AML-193 (cell line): ENCODE measurements at places on chromosomes 7 and 10.

DNA sequence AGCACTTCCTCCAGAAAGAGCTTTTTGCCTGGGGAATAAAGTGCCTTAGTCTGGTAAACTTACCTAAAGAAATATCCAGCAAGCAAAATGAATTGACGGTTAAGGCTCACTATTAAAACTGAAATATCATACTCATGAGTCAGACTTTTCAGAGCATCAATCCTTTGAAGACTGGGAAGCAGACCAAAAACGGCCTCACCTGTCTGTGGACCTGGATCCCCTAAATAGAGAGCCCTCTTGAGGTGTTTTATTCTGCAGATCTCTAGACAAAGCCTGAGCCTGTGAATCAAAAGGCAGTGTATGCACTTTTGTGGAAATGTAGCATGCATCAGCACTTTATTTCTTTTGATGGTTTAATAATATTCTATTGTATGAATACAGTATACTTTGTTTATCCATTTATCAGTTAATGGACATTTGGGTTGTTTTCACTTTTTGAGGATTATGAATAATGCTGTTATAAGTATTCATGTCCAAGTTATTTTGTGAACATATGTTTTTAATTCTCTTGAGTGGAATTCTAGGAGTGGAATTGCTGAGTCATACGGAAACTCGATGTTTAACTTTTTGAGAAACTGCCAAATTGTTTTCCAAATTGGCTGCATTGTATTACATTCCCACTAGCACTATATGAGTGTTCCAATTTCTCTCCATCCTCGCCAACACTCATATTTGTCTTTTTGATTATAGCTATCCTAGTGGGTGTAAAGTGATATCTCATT is 449.0 kb upstream of the IGFBP3 start:
- DNase-seq: no peak

GRCh38 chr7:8594115-8594514 is 160.7 kb downstream of the NXPH1 start:
- no peak for DNase-seq

GRCh38 chr7:71604818-71605414 is 473.0 kb downstream of the GALNT17 start:
- DNase-seq: no peak

DNA sequence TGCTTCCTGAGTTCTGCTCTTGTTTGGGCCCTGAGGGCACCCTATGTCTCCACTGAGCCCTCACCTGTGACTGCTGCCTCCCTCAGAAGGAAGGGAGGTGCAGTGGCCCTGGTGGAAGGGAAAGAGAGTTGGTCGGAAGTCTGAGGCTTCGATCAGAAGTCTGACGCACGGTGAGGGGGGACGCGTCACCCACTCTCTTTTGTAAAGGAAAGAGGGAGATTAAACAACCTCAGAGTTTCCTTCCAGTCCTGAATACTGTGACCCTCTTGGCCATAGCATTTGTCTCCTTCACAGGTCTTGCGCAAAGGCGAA is 31.4 kb upstream of the TRIM8 start:
- DNase-seq: no peak

DNA sequence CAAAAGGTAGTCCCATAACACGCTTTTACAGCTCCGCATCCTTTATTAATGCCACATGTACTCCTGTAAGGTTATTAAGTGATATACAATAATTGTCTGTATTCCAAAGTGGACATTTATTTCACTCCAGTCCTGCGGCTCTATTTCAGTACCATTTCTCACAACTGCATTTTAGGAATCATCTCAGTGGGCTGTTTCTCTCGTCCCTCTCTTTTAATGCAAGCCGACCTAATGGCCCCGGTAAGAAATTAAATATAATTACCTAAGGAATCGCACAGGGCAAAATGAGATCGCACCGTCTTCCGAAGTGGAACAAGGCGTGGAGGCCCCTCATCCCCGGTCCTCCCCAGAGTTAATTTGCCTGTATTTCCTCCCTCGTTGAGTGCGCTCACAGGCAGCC is 216.5 kb downstream of the RAB11FIP2 start:
- no peak for DNase-seq

- DNase-seq: peak; percentile 97
These were observed 61.9 kb downstream of the MKI67 start for GRCh38 chr10:128064108-128064969.

DNA sequence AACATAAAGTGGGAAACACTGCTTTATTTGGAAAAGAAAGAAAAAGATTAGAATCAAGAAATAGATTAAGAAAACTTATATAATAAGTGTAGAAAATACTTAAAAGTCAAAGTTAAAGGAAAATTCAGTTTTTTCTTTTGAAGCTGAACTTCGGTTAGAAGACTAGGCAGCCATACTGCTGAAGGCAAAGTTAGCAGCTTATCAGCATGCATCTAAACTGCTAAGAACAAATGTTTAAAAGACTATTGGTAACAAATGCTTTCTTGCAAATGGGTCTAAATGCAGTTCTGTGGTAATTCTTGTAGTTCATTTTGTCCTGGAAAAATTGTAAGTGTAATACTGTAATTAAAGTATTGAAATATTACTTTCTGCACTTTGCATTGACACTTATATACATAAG is 18.0 kb downstream of the MIOS start:
- DNase-seq: no peak
